Activated B cell treated with CpG ODN at 0.5 μM for 24 hours (primary cell): ENCODE measurements at places on chromosomes 7 and 10. TPM values are rescaled to one million over a fixed set of nuclear protein-coding genes. Genes with fewer than 3 reads are reported as not detected.

- DNase-seq: no peak
- no peaks in the 10 kb centered on the region for H3K36me3 ChIP-seq
- peaks cover 23% of the 10 kb centered on the region for H3K27me3 ChIP-seq
- H3K27ac ChIP-seq: no peak overlapping the region
Observed at GRCh38 chr10:123996302-123996701, 97.1 kb downstream of the CHST15 start.

DNA sequence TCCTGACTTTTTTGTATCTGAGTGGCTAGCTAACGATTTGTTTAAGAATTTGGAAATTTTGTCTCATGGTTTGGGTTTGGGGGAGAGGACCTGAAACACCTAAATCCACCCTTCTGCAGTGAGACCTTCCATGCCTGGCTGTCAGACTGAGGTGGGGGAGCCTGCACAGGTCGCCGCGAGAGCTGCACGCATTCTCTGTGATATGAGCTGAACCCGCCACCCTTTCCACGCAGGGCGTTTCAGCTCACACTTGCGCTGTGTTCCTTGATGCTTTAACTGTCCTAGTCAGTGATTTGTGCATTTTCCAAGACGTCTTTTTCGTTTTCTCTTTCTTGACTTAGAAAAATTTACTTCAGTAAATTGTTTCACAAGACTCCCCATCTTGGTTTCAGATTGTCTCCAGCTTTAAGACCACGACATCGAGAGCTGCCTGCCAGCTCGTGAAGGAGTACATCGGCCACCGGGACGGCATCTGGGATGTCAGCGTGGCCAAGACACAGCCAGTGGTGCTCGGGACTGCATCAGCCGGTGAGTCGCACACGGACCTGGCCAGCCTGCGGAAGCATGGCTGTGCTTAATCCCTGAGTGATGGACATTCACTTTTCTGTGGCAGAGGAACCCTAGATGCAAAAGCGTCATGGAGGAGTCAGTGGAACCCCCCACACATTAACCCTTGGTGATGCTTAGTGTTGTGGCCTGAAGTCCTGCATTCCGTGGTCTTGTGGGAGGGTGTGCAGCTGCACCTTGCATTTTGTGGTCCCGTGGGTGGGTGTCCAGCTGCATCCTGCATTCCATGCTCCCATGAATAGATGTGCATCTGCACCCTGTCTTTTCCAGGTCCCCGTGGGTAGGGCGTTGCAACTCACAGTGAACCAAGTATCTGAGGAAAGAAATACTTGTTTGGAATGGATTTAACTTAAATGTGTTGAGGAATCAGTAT lies 28.1 kb downstream of the WDR37 start:
- no peaks in the 10 kb centered on the region for H3K27me3 ChIP-seq
- DNase-seq: no peak
- H3K27ac ChIP-seq: no peak overlapping the region
- peaks cover 94% of the 10 kb centered on the region for H3K36me3 ChIP-seq
- H3K4me1 ChIP-seq: no peaks in the 10 kb centered on the region

GRCh38 chr10:12945690-12946359 lies 55.7 kb downstream of the CCDC3 start:
- H3K27ac ChIP-seq: no peak overlapping the region
- peaks cover 2% of the 10 kb centered on the region for H3K27me3 ChIP-seq
- no peaks in the 10 kb centered on the region for H3K36me3 ChIP-seq
- no peak overlapping the region for H3K4me3 ChIP-seq

DNA sequence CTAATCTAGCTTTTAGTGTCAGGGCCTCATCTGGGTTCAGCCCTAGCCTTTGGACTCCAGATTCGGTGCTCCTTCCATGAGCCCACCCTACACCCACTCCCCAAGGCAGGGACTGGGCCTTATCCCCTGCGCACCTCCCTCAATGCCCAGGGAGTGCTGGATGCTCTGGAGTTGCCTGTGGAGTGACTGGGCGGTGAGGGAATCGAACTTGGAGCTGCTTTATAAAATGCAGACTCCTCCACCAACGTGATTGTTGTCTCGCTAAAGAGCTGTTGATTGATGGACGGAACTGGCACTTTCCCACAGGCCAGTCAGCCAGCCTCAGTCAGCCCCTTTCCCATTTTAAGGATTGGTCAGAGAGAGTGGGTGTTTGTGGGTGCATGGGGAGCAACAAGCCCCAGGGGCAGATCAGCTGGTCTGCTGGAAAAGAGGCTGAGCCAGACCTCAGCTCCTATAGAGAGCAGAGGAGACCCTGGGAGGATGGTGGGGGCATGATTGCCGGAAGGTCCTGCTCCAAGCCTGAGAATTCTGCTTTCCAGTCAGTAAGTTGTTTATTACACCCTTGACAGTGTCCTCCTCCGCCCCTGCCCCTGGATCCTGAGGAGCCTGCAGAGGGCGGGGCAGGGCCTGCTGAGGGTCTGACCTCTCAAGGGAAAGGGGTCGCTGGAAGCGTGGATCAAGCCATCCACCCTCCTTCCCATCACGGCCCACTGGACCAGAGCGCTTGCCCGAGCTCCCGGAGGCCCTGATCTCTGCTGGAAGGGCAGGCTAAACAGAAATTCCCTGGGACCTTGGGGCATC lies 16.7 kb downstream of the UNC5B start:
- no peak for DNase-seq
- no peak overlapping the region for H3K27ac ChIP-seq
- H3K36me3 ChIP-seq: no peaks in the 10 kb centered on the region
- H3K4me3 ChIP-seq: no peak overlapping the region
- peaks cover 16% of the 10 kb centered on the region for H3K27me3 ChIP-seq

The ASB15 gene
- total RNA-seq: not detected in 2 replicates
